ENCODE measurements at places on chromosomes 1 and 21.
A peak's percentile ranks its signal among the peaks of the same experiment; 100 is the strongest.

DNA sequence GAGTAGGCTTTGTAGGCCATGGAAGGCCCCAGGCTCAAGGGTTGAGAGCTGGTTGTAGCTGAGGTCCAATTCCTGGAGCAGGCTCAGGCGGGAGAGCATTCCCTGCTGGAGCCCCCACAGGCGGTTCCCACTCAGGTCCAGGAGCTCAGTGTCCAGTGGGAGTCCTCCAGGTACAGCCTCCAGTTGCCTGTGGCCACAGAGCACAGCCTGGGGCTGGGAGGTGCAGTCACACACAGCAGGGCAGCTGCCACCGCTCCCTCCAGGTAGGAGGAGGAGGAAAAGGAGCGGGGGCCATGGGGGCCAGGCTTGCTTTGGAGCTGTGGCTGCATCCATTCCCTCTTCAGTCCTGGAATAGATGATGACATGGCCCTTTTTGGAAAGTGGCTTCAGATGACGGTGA is 2.8 kb downstream of the LINGO4 start:
- no peak for DNase-seq

DNA sequence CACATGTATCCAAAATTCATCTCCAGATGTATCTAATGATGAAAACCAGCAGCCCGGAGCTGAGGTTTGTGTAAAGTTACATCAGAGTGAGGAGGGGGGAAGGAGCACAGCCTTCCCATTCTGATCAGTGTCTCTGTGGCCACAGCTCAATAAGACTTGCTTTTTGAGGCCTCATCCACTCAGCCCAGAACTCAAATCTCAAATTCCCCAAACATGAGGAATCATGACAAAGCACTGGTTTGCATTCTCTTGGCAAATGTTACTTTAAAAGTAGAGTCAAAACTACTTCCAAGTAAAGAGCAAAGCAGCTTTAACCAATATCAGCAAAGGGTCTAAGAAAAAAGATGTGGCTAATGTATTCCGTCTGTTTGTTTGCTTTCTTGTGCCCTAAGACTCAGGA is 30.9 kb downstream of the CCN1 start:
- no peak for DNase-seq

DNA sequence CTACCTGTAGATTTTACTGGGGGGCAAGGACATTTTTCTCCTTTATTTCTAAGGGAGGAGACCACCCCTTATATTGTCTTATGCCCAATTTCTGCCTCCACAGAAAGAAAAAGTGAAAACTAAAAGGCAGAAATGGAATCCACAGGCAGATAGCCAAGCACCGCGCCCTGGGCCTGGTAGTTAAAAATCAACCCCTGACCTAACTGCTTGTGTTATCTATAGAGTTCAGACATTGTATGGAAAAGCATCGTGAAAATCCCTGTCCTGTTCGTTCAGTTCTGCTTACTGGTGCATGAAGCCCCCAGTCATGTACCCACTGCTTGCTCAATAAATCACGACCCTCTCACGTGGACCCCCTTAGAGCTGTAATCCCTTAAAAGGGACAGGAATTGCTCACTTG is 33.7 kb upstream of the IL6R start:
- DNase-seq, result no peak

DNA sequence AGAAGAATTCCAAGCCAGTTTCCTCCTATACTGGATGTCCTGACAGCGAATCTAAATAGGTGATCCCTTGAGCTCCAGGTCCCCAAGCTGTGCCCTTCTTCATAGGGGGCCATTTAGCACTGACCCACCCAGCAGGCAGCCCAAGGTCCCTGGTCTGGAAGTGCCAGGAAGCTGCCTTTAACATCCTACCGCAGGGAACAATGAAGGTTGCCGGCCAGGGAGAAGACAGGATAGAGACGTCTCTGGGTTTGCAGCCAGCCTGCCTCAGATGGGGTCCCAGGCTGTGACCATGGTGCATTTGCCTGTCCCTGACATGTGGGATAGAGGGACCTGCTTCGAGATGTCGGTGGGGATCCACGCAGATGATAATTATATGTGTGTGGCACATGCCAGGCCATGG is 2.7 kb upstream of the RIPK4 start:
- DNase-seq, result no peak

DNA sequence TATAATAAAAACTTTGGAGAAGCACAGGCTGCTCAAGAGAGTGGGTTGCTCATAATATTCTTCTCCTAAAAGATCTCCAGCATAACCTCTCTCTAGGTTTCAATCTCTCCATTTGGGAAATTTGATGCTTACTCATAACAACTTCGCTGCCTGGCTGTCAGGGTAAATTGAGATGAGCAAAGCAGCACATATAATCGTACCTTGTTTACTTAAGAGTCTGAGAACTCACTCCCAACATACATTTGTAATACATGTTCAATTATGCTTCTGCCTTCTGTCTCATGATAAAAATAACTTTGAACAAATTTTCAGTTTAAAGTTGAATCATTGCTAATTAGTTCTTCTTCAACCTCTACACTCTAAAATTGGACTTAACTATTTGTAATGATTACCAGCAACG is 68.9 kb downstream of the DUSP10 start:
- no peak for DNase-seq

DNA sequence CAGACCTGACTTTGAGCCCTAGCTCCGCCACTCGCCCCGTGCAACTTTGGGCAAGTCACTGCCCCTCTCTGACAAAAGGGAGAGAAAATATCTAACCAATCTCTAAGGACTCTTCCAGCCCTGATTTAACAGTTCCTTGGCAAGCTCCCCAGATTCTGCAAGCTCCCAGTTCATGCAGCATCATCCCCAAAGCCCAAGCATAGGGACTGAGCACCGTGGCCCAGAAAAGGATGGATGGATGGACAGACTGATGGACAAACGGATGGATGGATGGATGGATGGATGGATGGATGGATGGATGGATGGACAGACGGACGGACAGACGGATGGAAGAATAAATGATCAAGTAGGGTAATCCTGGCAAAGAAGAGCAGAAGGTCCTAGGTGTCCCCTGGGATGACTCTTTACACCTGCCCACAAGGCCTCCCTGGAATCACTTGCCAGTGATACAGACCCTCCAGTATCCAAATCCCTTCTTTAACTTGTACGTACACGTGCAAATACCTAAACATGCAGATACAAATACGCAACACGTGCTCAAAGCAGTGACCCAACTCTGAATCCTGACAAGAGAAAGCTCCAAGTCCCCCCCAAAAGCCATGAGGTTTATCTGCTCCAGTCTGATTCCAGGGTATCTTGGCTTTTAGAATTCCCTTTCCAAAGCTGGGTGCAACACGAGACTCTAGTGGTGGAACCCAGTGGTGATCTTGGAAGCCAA is 16.0 kb downstream of the IFFO2 start:
- no peak for DNase-seq

DNA sequence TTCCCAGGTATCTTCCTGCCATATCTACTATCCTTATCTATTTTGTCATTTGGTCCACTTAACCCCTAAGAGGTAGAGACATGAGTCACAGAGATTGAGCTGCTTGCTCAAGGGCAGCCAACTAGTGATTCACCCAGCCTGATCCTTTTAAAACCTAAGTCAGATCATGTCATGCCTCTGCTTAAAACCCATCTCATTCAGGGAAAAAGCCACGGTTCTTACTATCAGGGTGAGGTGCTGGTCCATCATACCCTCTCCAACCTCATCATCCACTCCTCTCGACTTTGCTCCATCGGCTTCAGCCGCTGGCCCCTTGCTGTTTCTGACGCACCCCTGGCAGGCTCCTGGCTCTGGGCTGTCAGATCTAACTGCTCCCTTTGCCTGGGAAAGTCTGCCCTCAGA is 14.4 kb upstream of the PPP1R15B start:
- peak; percentile 85 for DNase-seq

GRCh38 chr1:61089741-61090140 is 7.4 kb downstream of the NFIA start:
- no peak for DNase-seq

- DNase-seq, result no peak
Observed at GRCh38 chr1:12435639-12436344, 182.2 kb downstream of the DHRS3 start.

DNA sequence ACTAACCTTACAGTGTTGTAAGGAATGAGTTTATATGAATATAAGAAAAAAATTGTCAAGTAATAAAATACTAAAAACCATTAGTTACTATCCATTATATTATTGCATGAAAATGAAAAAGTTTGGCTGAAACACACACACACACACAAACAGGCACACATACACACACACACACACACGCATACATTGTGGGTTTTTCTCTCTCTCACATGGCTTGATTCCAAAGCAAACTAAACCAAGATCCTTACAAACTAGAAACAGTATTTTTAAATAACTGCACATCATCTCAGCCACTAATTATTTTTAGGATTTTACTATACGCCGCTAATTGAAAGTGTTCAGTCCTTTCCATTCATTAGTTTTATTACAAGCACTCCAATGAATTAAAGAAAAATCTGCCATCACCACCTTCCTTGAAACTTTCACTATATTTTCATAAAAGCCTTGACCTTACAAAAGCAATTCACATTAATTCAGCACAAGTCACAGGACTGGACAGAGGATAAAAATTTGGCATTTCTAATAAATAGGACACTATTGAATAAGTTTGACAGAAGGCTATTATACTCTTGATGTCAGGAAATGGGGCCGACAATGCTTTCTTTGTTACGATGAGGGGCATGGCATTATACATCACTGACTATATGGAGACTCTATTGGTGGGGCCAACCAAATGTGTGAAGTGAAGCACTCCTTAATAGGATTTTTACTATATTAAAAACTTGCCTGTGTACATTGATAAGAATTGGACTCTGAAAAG is 187.0 kb upstream of the ESRRG start:
- no peak for DNase-seq

DNA sequence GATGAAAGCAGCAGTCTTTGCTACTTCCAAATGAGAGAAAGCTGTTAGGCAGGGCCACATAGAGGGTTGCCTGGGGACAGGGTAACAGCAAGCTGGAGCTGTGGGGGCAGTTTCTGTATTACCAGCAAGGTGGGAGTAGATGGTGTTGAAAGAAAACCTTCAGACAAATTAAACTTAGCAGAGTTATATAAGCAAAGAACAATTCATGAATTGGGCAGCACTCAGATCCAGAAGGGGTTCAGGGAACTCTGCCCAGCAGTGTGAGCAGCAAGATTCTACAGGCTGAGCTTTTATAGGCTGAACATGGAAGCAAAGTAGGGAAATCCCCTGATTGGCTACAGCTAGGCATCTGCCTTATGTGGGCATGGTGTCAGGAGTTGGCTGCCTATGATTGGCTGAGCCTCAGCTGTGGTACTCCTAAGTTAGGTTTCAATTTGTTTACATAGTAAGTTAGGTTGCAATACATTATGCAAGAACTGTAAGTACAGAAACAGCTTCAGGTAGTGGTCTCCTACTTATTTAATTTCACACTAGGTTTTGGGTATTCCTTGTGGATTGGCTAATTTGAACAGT is 64.1 kb upstream of the TMPRSS2 start:
- DNase-seq, result no peak

GRCh38 chr1:86704972-86705664 is 742 bp downstream of the SH3GLB1 start:
- DNase-seq, result peak; percentile 54

DNA sequence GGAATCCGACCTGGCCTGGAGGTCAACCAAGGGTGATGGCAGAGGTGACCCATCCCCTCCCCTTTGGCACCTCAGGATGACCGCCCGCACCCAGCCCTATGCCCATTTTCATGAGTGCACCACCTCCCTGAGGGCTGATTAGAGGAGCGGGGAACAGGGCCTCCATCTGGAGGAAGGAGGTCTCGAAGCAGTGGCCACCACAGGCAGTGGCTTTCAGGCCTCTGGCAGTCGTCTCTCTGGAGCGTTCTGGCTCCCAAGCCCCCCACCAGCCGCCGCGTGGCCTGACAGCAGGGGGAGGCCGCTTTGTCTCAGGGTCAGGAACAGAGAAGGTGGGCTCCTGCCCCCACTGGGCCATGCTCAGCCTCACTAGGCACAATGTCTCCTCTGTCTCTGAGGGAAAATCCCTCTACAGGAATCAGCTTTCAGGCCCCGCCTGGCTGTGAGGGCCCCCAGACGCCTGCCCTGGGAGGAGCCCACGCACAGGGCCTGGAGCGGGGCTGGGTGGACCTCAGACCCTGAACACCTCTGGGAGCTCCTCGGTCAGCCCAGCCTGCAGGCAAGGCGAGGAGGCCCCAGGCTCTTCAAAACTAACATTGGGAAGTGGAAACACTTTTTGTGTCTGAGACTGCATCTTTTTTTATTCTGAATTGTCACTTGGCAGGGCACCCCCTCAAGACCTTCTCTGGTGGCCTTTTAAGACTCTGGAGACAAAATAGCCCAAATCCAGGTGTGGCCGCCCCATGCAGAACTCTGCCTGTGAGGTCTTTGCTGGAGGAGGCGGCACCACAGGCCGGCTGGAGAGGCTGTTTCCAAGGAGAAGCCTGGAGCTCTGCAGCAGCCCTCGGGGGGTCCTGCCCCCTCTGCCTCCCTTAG is 127.7 kb upstream of the ARHGEF16 start:
- no peak for DNase-seq

- DNase-seq, result no peak
Observed at GRCh38 chr1:218376722-218377121, 31.6 kb downstream of the TGFB2 start.

- DNase-seq, result no peak
Observed at GRCh38 chr21:42922918-42923317, 2.5 kb downstream of the ERVH48-1 start.

DNA sequence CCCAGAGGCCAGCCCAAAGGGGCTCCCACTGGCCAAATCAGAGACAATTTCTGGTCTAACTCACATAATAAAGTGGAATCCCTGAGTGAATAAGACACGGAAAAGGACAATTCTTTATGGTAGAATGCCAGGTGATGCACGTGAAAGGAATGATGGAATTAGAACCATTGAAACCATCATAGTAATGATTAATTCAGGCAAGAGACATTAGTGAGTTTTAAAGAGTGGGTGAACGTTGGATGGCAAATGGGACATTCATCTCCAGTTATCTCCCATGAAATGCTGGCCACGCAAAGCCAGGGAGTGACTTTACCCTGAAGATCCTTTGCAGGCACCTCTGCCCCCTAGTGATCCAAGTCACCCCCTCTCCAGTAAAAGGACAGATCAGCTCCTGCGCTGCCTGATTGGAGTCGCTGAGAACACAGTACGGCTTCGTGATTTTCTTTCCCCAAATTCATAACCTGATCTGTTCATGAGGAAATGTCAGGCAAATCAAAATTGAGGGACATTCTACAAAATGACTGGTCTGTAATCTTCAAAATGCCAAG is 87.5 kb downstream of the AJAP1 start:
- no peak for DNase-seq
